Stimulated activated CD8-positive, alpha-beta memory T cell treated with anti-CD3 and anti-CD28 coated beads, Interleukin-4, amount 100 ng/mL, for 1 hour (primary cell): ENCODE measurements at places on chromosomes 4 and X.

DNA sequence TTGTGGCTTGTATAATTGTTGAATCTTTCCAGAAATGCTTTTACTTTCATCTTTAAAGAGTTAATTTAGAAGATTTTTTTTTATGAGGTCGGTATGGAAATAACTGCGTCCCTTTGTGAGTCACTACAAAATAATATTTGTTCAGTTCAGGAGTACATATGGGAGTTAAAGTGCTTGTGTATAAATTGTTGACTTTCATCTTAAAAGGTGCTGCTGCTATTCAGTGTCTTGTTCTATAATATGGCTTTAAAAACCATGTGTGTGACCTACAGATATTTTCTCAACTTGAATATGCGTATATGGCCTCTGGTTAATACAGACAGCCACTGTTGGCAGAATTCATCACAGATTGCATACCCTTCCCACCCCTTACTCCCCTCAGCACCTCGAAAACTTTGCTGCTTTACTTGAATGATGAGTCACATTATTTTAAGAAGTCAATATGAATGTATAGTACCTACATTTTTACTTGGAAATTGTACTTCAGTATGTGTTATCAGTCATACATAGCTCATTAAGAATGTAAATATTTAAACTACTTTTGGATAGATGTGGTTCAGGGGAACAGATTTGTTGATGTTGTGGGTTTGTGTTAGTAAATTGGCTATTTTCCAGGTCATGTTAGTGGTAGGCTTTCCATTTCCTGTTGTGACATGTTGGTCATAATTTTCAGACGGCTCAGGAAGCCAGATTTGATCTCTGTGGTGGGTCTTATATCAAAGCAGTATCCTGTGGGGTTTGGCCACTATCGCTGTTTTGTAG, 1.5 kb downstream of the CLCN3 start:
- DNase-seq = no peak

DNA sequence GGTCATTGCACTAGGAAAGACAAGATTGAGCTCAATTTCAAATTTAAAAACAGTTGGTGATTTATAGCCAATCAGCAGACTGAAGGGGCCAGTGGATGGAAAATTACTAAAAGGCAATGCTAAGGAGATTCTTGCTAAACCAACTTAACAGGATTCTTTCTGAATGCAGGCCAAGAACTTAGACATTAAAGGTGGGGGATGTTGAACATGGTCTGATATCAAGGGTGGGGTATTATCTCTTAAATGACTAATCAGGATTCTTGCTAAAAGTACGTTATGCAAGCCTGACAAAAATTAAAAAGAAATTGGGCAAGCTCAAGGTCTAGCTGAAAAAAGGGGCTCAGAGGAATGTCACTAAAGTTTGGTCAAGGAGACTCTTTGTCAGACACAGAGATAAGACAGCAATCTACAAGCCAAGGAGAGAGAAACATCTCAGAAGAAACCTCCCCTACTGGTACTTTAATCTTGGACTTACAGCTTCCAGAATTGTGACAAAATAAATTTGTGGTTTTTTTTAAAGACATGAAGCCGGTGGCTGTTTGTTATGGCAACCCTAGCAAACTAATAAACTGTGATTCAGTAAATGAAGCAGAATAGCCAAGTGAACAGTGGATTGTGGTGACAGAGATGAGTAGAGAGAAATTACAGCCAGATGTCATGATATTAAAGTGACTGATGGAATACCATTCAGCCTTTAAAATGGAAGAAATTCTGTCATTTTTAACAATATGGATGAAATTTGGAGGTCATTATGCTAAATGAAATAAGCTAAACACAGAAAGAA, 120.3 kb upstream of the KLHL4 start:
- DNase-seq = no peak

DNA sequence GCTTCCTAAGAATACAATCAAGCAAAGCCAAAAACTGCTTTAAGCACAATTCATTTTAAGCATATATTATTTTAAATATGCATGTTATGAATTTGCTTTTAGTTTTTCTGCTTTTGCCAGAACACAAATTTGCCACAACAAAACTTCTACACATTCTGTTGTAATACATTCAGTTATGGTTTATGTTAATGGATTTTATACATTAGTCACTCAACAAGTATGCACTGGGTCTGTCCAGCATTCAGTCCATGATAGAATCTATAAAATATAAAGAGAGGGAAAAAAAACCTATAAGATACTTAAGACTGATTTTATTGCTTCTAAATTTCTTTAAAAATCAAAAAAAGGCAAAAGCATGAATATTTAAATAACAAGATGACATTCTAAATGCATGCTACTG, 22.2 kb downstream of the IQCM start:
- DNase-seq = no peak

- DNase-seq = no peak
Observed at GRCh38 chrX:109795682-109796081, 62.6 kb upstream of the ACSL4 start.

DNA sequence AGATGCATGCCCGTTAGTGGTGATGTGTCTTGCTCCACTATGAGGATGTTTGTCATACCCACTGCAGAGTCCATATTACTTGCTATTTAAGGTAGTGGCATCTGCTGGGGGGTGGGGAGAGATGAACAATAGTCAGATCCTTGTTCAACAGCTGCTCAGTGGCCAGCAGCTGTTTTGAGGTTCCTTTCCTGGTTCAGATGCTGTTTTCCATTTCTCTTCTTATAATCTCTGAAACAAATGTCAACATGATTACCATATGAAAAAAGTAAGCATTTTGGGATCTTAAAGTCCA, 1567.9 kb upstream of the TENM3 start:
- DNase-seq = no peak

DNA sequence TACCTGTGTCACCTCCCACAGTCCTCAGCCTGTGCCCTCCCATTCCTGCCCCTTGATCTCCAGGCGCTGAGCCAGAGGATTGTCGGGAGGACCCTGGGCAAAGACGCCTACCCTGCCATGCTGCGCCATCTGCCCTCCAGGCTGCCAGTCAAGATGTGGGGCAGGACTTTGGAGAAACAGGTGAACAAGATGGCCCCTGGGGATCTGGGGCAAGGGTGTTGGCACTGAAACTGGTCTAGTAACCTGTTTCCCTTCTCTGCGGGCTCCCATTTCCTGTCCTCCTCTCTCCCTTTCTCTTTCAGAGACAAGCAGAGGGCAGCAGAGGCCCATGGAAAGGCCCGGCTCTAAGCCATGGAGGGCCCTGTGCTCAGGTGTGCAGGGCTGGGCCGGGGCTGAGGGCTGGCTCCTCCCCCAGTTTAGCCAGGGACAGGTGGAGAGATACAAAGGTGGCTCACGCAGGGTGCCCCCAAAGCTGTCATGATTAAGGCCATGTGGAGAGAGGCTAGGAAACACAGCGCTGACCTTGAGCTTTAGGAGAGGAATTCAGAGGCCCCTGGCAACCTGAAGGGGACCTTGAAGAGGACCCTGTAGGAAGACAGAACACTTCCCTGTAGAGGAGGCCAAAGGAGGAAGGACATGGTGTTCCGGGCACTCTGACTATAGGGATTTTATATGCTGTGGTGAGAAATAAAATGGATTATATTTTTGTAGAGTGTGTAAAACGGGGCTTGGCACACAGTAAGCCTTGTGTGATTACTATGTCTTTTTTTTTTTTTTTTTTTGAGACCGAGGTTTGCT, at the start of gene GLOD5:
Gene GLOD5 (plus strand): TSS at position 74 of the 798 bp plus-strand sequence. CDS start 44 bp downstream, at position 118.
- no peak for DNase-seq

DNA sequence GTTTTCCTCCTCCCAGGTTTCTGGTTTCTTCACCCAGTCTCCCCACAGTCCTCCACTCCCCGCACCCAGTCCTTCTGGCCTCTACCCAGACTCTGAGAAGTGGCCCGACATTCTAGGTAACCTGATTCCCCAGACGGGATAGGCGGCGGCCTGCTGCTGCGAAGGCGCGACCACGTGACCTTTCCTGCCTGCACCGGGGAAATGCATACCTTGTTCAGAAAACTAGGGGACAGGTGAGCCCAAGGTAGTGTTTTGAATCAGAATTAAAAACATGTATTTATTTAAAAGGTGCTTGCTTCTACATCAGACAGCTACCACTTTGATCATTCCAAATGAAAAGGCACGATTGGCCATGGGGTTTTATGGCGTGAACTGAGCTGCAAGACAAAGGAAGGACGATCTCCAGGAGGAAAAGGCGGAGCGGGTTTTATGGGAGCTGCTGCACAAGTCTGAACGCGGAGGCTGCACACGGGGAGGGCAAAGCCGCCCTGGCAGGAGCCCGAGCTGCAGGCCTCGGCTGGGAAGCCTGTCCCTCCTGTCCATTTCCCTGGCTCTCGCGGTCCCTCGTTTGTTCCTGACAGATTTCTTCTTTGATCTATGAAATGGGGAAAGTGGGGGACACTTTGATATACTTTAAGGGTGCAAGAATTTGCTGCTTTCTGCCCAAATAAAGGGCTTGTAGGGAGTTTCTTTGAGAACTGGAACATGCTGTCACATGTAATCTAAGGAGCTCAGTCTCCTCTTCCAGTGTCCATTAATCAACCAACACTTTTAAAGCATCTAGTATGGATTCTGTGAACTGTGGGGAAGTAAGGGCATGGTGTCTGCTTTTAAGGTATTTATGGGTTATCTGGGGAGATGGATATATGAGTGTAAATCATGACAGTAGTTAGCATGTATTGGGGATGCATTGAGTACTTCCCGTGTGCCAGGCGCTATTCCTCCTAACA, 150.9 kb downstream of the SPRY1 start:
- DNase-seq = no peak

- DNase-seq = no peak
Observed at GRCh38 chr4:48960988-48961635, 25.0 kb upstream of the CWH43 start.

DNA sequence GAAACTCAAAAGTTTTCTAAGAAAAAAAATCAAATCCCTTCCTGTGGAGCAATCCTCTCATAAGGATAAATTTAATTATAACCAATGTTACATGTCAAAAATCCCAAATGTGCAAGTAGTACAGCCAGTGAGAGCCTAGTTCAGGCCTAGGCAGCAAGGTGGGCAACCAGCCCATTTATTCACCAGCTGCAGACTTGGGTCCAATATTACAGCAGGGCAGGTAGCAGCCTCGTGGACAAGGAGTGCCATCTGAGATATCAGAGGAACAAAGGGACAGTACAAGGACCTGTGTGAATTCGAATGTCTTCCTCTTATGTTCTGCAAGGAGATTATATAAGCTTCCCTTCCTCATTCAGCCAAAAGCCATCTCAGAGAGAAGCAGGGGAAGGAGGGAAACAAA, 6.6 kb downstream of the HELQ start:
- DNase-seq = no peak

- DNase-seq = no peak
Observed at GRCh38 chrX:121671649-121672048, 624.2 kb downstream of the GLUD2 start.

DNA sequence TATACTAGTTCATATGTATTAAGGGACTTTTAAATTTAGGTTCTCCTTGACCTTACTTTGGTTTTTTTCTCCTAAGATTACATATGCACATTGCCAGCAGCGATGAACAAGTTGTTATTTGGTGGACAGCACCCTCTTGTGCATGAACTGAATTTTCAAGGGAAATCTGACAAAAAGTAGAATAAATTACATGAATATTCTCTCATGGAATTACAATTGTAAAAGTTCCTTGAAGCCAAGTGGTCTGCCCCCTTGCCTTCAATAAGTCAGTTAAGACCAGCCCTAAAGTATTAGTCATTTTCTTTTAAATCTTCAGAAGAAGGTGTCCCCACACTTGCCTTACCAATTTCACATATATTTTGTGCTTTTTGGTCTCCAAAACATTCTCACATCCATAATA, 30.7 kb upstream of the SMARCA5 start:
- DNase-seq = no peak

- no peak for DNase-seq
Observed at GRCh38 chr4:83574247-83574646, 38.3 kb downstream of the GPAT3 start.

GRCh38 chr4:86414686-86415085, 54.8 kb upstream of the MAPK10 start:
- no peak for DNase-seq

DNA sequence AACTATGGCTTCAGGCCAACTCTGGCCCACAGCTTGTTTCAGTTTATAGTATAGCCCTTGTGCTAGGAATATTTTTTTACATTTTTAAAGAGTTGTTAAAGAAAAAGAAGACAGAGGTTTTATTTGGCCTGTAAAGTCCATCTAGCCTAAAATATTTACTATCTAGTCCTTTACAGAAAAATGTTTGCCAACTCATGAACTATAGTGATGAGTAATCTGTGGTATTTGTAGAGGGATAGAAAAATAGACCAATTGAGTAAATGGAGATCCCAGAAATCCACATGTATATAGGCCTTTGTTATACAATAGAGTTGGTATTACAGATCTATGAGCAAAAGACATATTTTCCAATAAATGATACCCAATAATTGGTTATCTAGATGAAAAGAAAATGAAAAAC, 288.7 kb downstream of the PRDM5 start:
- DNase-seq = no peak

DNA sequence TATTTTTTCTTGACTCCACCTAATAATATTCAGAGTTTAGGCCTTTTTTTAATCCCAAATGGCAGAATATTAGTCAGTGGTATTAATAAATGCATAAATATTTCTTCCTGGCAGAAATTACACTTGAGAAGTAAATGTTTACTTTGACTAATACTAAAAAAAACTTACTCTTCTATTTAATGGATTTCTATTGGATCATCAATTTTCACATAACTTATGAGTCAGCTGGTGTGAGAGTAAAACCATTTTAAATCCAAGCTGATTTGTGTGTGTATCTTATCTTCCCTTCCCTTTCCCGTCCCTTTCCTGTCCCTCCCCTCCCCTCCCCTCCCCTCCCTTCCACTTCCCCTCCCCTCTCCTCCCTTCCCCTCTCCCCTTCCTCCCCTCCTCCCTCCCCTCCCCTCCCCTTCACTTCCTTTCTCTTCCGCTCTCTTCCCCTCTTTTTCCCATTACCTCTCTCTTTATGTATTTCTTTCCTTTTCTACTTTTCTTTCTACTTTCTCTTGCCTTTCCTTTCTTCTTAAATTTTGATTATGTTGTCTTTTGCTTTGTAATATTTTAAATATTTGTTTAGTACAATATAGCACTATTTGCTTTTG, 630.1 kb upstream of the EPHA5 start:
- no peak for DNase-seq

- no peak for DNase-seq
Observed at GRCh38 chrX:97328853-97329390, 445.2 kb downstream of the RPA4 start.

- DNase-seq = no peak
Observed at GRCh38 chrX:138034136-138034535, 468.2 kb downstream of the ZIC3 start.

DNA sequence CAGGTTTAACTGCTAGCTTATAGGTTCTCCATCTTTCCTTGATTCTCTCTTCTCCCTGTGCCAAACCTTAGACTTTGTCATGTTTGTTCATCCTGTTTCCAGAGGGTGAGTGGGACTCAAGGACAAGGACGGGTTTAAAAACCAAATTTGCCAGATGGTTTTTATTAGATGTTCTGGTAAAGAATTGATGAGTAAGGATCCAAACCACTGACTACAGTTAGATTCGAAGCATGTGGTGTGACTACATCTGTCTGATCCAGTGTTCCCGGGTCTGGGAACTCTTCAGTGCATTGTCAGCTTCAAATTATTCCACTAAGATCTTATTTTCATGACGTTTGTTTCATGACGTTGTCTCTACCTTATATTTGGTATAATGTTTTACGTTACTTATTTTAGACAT, 37.5 kb downstream of the MTMR1 start:
- no peak for DNase-seq

GRCh38 chr4:100042711-100043110, 92.6 kb upstream of the H2AZ1 start:
- no peak for DNase-seq
